ENCODE measurements at places on chromosomes 2 and 18.

- no peak for DNase-seq
These were observed 552.8 kb downstream of the BCL11A start for GRCh38 chr2:60000686-60001085.

- no peak for DNase-seq
These were observed 188.9 kb upstream of the ITGA4 start for GRCh38 chr2:181268174-181268867.

DNA sequence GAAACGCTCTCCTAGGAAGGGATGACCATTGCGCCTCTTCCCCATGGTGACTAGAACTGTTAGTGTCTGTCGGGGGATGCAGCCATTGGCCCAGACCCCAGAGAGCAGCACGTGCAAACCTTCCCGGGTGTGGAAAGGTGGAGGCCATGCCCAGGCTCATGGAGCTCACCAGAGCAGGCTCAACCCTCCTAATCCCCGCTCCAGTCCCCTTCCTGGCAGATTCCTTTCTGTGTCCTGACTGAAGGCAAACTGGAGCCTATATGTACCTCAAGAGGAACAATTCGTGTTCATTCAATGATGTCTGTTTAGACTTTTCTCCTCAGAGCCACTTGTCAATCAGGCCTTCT lies 94.4 kb downstream of the RHOB start:
- DNase-seq: no peak

DNA sequence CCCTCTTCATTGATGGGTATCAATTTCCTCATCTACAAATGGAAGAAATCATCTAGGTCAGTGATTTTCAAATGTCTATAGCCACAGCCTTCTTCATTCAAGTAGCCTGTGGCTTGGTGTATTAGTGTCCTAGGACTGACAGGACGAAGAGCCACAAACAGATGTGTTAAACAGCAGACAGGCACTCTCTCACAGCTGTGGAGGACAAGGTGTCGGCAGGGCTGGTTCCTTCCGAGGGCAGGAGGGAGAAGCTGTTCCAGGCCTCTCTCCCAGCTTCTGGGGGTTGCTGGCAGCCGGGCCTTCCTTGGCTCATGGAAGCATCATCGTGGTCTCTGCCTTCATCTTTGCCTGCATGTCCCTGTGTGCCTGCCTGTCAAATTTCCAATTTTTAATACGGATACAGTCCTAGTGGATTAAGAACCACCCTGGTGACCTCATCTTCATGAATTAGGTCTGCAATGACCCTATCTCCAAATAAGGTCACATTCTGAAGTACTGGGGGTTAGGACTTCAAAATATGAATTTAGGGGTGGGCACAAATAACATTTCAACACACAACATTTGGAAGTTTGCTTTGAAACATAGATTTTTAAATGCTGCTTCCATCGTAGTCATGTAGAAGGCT lies 86.5 kb downstream of the PTGR3 start:
- DNase-seq: no peak

DNA sequence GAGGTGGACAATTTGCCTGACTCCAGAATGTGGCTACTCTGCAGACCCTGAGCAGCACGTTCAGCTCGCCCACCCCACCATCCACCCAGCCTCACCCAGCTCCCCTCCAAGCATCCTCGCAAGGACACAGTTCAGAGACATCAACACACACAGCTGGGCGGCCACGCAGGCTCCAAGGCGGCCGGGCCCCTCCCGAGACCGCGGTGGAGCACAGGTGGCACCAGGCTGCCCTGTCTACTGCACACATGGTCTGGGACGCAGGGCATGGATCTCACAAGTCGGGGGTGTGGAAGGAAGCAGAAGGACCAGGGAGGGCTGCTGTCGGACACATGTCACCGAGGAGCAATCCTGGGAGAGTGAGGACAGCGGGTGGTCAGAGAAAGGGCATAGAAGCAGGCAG lies 36.2 kb downstream of the AQP12A start:
- no peak for DNase-seq

GRCh38 chr18:60962625-60963024 lies 370.6 kb upstream of the CDH20 start:
- no peak for DNase-seq

- peak; percentile 87 for DNase-seq
These were observed 27.7 kb upstream of the MAPRE3 start for GRCh38 chr2:26942543-26943295.

DNA sequence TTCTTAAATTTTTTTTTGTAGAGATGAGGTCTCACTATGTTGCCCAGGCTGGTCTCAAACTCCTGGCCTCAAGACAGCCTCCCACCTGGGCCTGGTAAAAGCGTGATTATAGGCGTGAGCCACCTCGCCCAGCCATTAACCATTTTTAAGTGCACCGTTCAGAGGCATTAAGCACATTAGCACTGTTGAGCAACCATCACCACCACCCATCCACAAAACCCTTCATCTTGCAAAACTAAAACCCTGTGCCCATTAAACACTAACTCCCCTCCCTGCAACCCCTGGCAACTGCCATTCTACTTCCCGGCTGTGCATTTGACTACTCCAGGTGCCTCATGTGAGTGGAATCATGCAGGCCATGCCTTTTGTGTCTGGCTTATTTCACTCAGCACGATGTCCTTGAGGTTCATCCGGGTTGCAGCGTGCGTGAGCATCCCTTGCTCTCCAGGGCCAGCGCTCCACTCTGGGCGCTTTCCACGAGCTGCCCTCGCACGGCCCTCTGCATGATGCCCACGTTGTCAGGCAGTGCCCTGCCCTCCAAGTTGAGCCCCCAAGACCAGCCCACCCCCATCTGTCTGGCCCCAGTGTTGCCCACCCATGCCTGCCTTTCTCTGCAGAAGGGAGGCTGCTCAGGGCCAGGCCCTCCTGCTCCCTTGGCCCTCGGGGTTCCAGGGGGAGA lies 63.0 kb upstream of the GLI2 start:
- no peak for DNase-seq

DNA sequence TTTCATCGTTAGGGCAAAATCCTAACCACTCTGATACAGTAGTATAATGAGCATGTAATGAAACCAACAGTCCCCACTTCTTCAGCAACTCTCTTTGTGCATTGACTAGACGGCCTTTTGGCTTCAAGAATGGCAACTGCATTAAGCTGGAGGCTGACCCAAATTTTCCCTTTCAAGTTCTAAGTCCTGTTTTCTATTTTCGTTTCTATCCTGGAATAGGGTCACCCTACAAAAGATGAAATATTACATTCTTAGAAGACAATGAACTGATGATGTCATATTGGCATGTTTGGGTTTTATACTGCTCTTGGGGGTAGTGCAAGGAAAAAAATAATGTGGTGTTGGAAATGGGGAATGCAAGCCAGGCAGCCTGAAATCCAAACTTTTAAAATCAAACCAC lies 254.4 kb downstream of the ETAA1 start:
- no peak for DNase-seq

- no peak for DNase-seq
These were observed 344.9 kb downstream of the CYRIA start for GRCh38 chr2:16320716-16321115.

DNA sequence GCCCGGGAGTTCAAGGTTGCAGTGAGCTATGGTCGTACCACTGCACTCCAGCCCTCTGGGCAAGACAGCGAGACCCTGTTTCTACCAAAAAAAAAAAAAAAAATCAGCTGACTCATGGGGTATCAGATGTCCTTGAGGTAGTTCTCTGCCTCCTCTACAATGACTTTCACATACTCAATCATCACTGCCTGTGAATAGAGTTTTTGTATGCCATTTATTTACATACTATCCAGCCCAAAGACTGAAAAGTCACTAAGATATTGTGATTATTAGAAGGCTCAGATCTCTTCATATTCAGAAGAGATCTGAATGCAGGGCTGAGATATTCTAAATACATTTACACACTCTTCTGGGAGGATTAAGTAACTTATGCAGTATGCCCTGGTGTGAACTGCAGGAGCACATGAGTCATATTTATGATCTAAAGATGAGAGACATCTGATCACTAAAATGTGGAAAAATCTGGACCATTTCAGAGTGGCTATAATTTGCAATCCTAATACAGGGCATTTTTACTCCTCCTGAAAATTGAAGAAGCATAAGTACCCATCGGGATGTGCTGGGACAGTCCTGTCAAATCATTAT lies 38.9 kb downstream of the KLF7 start:
- DNase-seq: no peak

DNA sequence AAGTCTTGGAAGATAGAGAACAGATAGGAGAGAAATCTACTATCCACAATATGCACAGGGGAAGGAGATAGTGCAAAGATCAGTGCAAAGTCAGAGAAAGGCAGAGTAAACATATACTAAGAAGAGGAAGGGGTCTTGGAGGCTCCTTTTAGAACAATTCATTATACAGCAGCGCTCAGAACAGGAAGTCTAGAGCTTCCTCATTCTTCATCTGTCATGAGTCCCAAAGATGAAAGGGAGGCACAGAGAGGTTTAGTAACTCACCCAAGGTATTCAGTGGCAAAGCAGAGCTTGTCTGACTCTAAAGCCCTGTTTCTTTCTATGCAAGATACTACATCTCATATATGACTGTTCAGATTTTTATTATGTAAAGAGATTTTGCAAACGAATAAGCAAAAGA lies 1.4 kb downstream of the SP110 start:
- no peak for DNase-seq

GRCh38 chr2:186917866-186918265 lies 68.9 kb upstream of the ZSWIM2 start:
- DNase-seq: no peak

DNA sequence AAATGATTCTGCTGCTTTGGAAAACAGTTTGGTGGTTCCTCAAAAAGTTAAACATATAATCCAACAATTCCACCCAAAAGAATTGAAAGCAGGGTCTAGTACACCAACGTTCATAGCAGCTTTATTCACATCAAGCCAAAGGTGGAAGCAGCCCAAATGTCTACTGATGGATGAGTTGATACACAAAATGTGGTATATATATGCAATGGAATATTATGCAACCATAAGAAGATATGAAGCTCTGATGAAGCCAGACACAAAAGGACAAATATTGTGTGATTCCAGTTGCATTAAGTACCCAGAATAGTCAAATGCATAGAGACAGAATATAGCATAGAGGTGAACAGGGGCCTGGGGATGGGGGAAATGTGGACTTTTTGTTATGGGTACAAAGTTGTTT lies 269.3 kb downstream of the METTL4 start:
- no peak for DNase-seq

DNA sequence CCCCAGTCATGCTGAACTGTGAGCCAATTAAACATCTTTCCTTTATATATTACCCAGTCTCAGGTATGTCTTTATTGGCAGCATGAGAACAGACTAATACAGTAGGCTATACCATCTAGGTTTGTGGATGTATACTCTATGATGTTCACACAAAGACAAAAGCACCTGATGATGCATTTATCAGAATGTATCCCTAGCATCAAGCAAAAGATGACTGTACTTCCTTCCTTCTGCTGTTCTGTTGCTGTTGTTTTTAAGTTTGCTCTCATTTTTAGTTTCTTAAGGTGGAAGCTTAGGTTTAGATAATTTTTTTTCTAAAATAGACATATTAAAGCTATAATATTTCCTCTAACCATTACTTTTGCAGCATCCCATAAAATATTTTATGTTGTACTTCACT lies 12.4 kb downstream of the ZSCAN30 start:
- no peak for DNase-seq

GRCh38 chr2:193843675-193844074 lies 1648.9 kb upstream of the TMEFF2 start:
- no peak for DNase-seq

GRCh38 chr18:35468711-35469110 lies 29.0 kb downstream of the INO80C start:
- DNase-seq: no peak

- DNase-seq: no peak
These were observed 48.6 kb downstream of the NRP2 start for GRCh38 chr2:205730701-205731582.

- no peak for DNase-seq
These were observed 373.4 kb downstream of the LPIN1 start for GRCh38 chr2:12119841-12120240.

DNA sequence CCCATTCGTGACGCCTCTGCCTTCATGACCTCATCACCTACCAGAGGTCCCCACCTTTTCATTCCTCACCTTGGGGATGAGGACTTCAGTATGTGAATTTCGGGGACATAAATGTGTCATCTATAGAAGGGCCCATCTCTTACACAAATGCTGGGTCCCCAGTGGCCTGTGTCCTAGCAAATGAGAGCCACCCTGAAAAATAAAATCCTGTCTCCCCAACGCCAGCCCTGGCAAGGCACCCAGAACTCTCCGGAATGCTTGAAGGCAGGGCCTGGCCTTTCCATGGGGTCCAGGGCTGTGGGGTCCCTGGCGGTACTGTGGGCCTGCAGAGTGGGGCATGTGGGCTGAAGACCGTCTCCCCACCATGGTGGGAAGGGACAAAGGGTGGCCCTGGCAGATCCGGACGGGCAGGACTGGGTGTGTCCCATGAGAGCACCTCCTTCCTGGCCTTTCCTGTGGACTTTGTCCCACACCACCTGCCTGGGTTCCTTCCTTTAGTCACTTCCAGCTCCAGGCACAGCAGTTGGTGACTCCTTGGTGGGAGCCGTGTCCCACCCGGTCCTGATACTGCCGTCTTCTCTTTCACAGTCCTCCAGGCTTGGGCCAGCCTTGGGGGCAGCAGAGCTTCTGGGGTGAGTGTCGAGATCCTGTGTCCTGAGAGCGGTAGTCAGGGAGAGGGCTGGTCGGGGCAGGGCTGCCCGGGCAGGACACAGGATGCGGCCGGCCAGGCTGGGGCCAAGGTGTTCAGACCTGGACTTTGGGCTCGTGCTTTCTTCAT lies 18.6 kb downstream of the CAPN10 start:
- DNase-seq: peak; percentile 56

DNA sequence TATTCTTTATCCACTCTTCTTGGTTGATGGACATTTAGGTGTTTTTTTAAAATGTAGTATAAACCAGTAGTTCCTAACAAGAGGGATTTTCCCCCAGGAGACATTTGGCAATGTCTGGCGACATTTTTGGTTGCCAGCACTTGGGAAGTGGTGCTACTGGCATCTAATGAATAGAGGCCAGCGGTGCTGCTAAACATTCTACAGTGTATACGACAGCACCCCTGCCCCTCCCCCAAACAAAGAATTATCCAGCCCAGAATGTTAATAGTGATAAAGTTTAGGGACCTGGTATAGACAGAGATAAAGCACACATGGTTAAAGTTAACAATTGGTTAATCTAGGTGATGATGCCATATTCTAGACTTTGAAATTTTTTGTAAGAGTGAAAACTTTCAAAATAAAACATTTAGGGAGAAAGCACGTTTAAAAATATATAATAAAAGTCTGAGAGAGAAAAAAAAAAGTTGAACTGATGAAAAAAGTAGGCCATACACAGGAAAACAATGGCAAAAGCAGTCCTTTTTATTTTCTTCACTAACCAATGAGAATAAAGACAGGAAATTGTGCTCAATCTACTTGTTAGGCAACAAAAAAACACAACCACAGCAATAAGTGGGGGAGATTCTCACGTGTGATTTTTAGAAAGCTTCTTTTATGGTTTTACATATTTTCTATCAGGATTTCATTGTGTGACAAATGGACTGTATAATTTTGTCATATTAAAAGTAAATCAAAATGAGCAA lies 14.8 kb downstream of the FBXO48 start:
- no peak for DNase-seq

- DNase-seq: no peak
These were observed 167.5 kb downstream of the ARL4C start for GRCh38 chr2:234329202-234329960.
